ENCODE measurements at places on chromosomes 11 and 22. TPM values are rescaled to one million over a fixed set of nuclear protein-coding genes. Genes with fewer than 3 reads are reported as not detected.

The B4GALNT4 gene
- 45.4 TPM for polyA plus RNA-seq

The REXO2 gene
- 257 TPM for polyA plus RNA-seq

GRCh38 chr11:88704485-88704884, 361.3 kb downstream of the GRM5 start:
- peak; percentile 5 for DNase-seq

- DNase-seq: peak; percentile 54
These were observed 57.7 kb downstream of the TEAD1 start for GRCh38 chr11:12731841-12732336.

GRCh38 chr11:65821107-65821506, 12.7 kb upstream of the SNX32 start:
- no peak for DNase-seq

- no peak for DNase-seq
These were observed 130.9 kb upstream of the SEZ6L start for GRCh38 chr22:26038365-26038764.

DNA sequence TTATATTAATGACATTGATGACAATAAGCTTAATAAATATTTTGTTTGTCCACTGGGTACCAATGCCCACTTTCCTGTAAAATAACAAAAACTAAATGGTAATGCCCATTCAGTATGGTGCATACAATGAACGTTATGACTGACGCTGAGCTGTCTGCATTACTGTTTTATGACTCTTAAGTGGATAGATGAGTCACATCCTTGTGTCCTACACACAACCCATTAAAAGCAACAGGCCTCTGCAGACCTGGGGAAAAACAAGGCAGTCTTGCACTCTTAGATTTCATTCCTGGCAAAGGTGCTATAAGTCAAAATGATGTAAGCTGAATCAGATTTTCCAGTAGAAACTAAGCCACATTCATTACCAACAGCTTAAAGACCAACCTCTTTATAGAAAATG, 176.3 kb upstream of the TMEM45B start:
- peak; percentile 99 for DNase-seq

DNA sequence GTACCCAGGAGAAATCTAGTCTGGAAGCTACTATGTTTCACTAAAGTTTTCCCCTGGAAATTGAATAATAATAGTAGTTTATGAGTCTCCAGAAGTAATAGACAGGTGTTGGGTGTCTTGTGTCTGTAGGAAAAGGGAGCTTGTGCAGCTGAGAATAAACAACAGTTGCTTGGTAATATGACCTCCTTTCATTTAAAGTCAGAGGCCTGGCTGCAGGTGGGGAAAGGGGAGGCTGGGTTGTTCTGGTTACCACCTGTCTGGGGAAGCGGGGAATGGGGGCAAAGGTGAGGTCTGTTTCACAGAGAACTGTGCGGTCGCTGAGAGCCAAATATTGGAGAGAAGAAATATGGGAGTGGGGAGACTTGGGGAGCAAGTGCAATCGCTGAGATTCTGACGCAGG, 3.3 kb upstream of the GRAMD1B start:
- DNase-seq: no peak

Measured in IMR-90 (cell line).